ENCODE measurements at places on chromosomes 5 and 9. TPM values are rescaled to one million over a fixed set of nuclear protein-coding genes. Genes with fewer than 3 reads are reported as not detected.

DNA sequence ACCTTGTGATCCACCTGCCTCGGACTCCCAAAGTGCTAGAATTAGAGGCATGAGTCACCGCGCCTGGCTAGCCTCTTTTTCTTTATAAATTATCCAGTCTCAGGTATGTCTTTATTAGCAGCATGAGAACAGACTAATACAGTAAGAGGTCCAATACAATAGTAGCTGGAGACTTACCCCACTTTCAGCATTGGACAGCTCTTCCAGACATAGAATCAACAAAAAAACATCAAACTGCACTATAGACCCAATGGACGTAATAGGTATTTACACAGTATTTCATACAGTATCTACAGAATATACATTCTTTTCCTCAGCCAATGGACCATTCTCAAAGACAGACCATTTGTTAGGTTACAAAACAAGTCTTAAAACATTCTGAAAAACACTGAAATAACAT, 6.1 kb upstream of the RCL1 start:
- no peak for ATAC-seq

DNA sequence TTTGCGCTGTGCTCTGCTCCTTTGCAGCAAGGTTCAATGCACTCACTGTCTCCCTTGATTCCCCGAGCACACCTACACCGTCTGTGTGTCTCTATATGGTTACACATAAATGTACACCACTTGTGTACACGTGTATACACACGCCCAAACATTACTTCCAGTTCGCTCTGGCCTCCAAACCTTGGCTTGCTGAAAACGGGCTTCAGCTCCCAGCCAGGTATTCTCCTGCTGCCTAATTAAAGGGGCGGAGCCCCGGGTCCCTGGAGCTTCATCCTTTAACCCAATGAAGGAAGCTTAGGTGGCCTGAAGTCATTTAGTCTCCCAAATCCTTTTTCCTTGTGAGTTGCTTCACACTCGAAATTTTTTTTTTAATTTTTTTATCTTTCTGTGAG, 4.6 kb downstream of the ISL1 start:
- ATAC-seq: no peak

DNA sequence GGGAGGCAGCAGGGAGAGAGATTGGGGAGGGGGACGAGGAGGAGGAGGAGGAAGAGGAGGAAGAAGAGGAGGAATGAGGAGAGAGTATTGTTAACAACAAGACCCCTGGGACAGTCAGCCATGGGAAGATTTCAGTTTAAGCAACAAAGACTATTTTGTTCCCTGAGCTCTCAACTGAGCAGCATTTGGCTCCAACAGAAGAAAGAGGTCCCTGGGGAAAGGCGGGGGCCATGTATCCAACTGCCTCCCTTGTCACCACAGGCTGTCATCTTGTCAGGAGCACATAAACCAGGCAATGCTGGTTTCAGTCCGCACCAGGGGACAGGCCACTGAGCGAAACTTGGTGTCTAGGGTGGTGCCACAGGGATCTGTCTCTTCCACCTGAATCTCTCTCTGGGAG, 316.1 kb downstream of the TLE1 start:
- ATAC-seq: no peak

DNA sequence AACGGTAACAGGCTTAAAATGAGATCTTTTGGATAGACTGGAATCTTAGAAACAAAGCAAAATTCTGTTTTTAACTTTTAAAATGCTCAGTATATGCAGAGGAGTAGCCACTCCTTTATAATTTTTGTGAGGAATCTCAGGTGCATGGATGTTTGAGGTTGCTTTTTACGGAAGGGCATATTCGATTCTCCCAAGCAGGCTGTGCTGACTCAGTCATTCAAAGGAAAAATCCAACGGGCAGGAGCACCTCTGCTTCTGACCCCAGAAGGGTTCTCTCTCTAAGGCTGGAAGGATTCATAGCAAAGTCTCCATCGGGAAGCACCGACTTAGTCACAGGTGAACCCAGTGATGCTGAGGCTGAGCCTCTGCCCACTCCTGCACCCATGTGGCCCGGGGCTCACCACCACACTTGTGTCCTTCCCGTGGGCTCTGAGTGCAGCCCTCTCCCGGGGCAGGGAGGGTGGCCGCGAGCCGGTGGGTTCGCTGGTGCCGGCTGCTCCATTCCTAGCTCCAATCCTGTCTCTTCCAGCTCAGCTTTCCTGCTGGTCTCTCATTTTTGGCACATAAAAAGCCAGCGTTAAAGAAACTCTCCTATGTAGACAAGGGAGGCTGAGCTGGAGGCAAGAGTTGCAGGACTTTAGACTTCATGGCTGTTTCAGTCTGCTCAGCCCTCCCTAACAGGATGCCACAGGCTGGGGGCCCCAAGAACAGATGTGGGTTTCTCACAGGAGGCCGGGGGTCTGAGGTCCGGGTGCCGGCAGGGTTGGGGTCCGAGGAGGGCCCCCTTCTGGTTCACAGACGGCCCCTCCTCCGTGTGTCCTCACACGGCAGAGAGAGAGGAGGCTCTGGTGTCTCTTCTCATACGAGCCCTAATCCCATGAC, 135.6 kb upstream of the LPCAT1 start:
- ATAC-seq: no peak

SPINK7 gene
- total RNA-seq: not detected

GEMIN5 gene
- total RNA-seq: 37.3 TPM

GRCh38 chr9:20417373-20418080, 204.8 kb downstream of the MLLT3 start:
- no peak for ATAC-seq

GRCh38 chr5:139282197-139282557, 11.4 kb upstream of the MATR3 start:
- no peak for ATAC-seq
